ENCODE measurements at places on chromosomes 3 and 15. TPM values are rescaled to one million over a fixed set of nuclear protein-coding genes. Genes with fewer than 3 reads are reported as not detected.

Gene CFAP20DC
- total RNA-seq = 0.24 TPM

Gene FES
- total RNA-seq = 24.8 TPM

Gene GAP43
- not detected for total RNA-seq

Gene MCF2L2
- 1.1 TPM for total RNA-seq

Gene PCOLCE2
- 2.4 TPM for total RNA-seq

Gene MYO1E
- total RNA-seq = 53.9 TPM

Gene PRKCD
- 19.7 TPM for total RNA-seq

Gene CADPS
- 3.0 TPM for total RNA-seq

Gene SPATA12
- not detected for total RNA-seq

Gene SLC9C1
- 0.30 TPM for total RNA-seq

Gene SLC22A13
- total RNA-seq = not detected

Gene GOLGA6L10
- total RNA-seq = 0.43 TPM

Gene CHRNA7
- total RNA-seq = 4.5 TPM

Gene PRSS50
- total RNA-seq = 0.12 TPM

Gene SNRK
- total RNA-seq = 21.8 TPM

Gene DPPA4
- not detected for total RNA-seq

Gene NEK4
- 32.8 TPM for total RNA-seq

Gene POTEB
- not detected for total RNA-seq

Gene BTBD1
- 56.8 TPM for total RNA-seq

Gene TMC3
- total RNA-seq = not detected

Gene SEMA7A
- 3.2 TPM for total RNA-seq

Gene PLCH1
- 0.79 TPM for total RNA-seq

Gene C3orf33
- total RNA-seq = 5.7 TPM

Gene CHRM5
- not detected for total RNA-seq

Gene ATP13A5
- not detected for total RNA-seq

Gene MUC4
- total RNA-seq = not detected

Gene ADGRG7
- total RNA-seq = not detected

Gene GOLGA8Q
- total RNA-seq = 5.1 TPM
